Natural killer cell (primary cell): ENCODE measurements at places on chromosomes 5 and 9.

DNA sequence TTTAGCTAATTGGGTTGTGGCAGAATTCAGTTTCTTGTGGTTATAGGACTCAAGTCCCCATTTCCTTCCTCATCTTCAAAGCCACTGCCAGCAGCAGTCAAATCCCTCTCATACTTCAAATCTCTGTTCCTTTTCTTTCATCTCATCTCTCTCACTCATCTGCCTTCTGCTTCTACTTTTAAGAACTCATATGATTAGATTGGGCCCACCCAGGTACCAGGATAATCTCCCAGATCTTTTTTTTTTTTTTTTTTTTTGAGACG is 8.0 kb upstream of the REEP5 start:
- no peak for DNase-seq

- DNase-seq, result peak; percentile 74
Observed at GRCh38 chr5:66814146-66814991, 218.2 kb downstream of the MAST4 start.

DNA sequence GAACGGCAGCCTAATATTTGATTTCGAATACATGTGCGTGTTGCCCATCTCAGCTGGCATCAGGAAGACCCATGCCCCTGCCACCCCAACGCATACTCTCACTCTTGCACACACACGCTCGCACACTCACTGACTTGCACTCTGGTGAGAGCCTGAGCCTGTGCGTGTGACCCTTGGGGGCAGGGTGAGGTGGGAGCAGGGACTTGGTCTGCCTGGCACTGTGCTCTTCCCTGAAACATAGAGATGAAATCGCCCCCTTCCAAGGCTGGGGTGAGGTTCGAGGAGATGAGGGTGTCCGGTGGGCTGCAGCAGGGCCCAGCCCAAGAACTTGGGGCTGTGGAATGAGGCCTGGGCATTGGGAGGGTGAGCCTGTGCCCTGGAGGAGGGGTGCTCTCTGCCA is 1.2 kb downstream of the LCN9 start:
- DNase-seq, result no peak

DNA sequence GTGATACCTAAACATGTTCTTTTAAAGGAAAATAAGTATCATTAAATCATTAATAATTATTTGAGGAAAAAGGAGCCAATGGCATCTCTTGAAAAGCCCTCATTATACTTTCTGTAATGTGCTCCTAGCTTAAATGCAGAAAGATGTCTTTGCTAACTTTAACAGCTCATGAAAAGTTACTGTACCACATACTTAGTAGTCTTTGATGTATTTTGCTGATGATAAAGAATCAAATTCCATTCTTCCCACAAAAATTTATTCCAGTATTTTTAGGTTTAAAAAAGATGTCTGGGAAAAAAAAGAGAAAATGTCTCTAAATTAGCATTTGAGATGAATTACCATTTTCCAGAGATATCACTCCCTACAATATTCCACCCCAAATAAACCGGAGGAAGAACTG is 112.5 kb downstream of the PPP2R2B start:
- no peak for DNase-seq

GRCh38 chr5:76074487-76075065 is 8.6 kb upstream of the SV2C start:
- peak; percentile 56 for DNase-seq

DNA sequence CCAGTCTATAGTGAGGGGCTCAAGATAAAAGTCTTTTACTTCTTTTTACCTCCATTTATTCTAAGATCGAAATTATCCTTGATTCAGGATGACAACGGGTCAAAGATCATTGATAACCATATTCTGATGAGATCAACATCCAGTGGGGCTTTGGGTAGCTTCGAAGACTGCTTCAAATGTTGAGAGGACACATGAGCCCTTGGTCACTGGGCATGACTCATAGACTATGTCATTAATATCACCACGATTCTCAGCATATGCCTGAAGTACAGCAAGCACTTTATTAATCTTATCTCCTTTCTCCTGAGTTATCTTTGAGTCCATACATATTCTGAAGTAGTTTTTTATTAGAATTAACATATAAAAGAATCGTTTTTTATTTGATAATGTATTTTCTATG is 117.1 kb upstream of the DAB2 start:
- DNase-seq, result no peak

- no peak for DNase-seq
Observed at GRCh38 chr9:11064909-11065308, 452.1 kb upstream of the PTPRD start.

DNA sequence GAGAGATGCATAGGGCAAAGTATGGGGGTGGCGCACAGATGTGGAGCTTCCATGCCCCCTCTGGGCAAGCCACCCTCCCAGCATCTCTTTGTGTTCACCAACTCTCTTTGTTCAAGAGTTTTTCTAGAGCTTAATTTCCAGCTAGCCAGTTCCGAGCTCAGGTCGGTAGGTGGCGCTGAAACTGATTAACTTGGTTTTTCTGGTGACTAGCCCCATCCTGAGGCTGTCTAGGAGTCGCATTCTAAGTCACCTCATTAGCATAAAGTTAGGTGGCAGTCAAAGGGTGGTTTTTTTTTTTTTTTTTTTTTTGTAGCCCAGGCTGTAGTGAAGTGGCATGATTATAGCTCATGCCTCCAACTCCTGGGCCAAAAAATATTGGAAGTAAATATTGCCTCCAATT is 476.4 kb downstream of the KDM4C start:
- peak; percentile 6 for DNase-seq

- no peak for DNase-seq
Observed at GRCh38 chr5:89421035-89421434, 538.1 kb upstream of the MEF2C start.

DNA sequence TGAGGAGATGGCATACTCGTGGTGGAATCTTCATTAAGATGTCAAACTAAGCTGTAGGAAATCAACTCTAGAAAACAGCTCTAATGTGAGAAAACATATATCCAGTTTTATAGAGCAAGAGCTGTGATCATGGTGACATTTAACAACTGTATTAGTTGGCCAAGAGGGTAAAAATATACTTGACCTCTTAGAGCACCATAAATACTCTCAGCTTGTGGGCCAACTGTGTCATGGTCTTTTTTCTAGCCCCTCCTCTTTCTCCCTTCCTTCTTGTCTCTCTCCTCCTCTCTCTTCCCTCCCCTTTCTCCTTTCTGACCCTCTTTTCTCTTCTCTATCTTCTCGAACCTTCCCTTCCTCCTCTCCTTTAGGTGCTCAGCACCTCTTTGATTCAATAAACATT is 54.7 kb downstream of the TMC1 start:
- no peak for DNase-seq

DNA sequence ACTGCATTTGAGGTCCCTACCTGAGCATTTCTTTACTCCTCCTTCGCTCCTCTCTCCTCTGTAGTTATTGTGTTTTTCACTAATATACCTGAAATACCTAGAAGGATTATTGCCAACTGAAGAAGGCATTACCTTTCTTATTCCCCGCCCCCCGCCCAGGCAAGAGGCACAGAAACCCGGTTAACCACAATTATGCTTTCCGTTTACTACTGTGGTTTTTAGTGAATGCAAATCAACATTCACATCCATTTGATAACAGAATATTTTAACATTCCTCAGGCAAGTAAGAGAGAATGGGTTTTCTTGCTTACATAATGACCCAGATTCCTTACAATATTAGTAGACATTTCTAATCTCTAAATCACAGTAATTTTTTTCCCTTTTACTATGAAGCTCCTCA is 136.9 kb downstream of the PCSK5 start:
- peak; percentile 72 for DNase-seq

GRCh38 chr9:128818839-128819715 is 777 bp downstream of the ENDOG start:
- peak; percentile 74 for DNase-seq

GRCh38 chr9:97602430-97602829 is 30.7 kb downstream of the TSTD2 start:
- no peak for DNase-seq

DNA sequence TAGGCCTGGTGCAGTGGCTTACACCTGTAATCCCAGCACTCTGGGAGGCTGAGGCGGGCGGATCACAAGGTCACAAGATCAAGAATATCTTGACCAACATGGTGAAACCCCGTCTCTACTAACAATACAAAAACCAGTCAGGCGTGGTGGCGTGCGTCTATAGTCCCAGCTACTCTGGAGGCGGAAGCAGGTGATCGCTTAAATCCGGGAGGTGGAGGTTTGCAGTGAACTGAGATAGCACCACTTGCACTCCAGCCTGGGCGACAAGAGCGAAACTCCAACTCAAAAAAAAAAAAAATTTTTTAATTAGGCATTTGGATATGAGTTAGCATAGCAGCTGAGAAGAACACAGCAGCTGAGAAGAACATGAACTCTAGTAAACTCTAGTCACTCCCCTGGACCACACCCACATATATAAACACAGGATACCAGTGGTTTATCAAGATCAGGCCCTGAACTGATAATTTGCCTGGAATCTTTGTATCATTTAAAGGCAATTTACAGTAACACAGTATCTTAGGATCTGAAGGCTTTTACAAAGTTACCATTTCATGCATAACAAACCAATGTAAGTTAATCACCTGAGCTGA is 4.6 kb upstream of the UGCG start:
- no peak for DNase-seq

DNA sequence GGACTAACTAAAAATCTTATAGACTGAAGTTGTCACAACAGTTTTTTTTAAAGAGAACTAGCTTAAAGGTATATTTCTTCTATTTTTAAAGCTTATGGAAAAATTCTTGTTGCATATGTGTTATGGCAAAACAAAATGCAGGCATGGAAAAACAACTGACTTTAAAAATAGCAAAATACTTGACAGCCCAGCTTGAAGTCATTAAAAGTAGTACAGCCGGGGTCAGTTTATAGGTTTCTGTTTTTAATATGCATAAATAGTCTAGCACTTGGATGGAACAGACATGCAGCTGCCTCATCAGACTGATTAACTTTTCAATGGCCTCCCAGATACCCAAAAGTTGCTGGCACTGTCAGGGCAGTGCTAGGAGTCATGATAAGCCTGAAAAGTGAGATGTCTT is 22.3 kb upstream of the ARL15 start:
- no peak for DNase-seq

- DNase-seq, result no peak
Observed at GRCh38 chr5:129271308-129271707, 176.8 kb downstream of the ISOC1 start.

GRCh38 chr5:178624631-178625546 is 2.0 kb downstream of the CLK4 start:
- no peak for DNase-seq

GRCh38 chr9:97788763-97789663 is 64.0 kb upstream of the FOXE1 start:
- no peak for DNase-seq

GRCh38 chr5:108459769-108460168 is 77.9 kb upstream of the FBXL17 start:
- DNase-seq, result no peak

- no peak for DNase-seq
Observed at GRCh38 chr9:20835377-20836286, 151.6 kb downstream of the FOCAD start.

GRCh38 chr5:78768781-78769380 is 120.3 kb upstream of the LHFPL2 start:
- no peak for DNase-seq

GRCh38 chr5:95281226-95281625 is 3.7 kb downstream of the MCTP1 start:
- DNase-seq, result no peak

DNA sequence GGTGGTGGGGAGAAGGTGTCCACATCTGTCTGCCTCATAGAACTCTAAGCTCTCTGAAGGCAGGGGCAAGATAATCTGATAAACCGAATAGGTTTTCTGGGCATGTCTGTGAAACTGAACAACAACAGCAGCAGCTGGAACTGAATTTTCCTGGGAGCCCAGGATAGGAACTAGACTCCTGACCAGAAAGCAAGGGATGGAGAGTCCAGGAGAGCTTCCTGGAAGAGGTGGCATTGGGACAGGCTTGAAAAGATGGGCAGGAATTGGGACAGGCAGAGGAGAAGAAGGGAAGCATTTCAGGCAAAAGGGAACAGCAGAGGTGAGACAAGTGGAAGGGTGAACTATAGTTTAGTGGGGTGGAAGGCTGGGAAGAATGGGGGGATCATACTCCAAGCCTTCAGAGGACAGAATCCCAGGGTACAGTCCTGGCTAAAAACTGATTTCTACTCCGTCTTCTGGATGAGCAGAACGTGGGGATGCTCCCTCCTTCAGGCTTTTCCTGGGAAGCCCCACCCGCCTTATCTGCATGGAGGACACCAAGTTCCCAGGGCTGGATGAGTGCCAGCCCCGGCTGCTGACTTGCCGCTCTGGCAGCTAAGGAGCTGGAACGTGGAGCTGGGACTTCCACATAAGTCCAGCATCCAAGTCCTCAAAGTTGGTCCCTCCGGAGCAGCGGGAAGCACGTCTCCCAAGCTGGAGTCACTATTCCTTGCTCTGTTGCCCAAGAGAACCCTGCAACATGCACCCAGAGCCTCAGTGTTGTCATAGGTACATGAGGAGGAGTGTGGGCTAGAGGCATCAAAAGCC is 13.9 kb upstream of the KIF12 start:
- DNase-seq, result no peak

GRCh38 chr9:110198357-110198756 is 9.6 kb downstream of the C9orf152 start:
- DNase-seq, result no peak

- DNase-seq, result no peak
Observed at GRCh38 chr9:99019510-99020331, 76.0 kb downstream of the COL15A1 start.

DNA sequence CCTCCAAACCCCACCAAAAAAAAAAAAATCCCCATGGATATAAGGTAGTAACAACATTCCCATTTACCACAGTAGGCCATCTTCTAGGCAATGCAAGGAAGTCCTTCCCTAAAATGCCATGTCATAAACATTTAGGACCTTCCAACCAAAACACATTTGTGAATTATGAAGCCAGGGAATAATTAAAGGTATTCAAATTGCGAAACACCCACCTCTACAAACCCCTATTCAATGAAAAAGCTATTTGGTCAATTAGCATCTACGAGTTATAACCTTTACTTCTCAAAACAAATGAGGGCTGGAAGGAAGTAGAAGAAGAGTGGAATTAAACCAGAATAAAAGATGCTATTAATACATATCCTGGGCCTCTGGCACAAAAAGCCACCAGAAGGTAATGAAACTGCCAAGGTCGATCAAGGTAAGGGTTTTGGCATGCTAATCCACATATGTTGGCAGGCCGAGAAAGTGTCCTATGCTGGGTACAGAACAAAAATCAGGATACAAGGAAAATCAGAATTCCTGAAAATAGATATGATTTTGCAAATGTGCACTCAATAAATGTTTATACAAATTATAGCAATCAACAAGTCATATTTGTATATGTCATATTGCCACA is 47.7 kb downstream of the MTMR12 start:
- DNase-seq, result no peak
